Body of pancreas (tissue), 4 donors: ENCODE measurements at places on chromosomes 6 and 20. TPM values are rescaled to one million over a fixed set of nuclear protein-coding genes. Genes with fewer than 3 reads are reported as not detected.

Gene KIF25
- not detected for total RNA-seq

Gene DEF6
- 10.2 TPM for total RNA-seq

Gene UNC93A
- not detected for total RNA-seq

GRCh38 chr20:37390503-37390890 lies 44.6 kb downstream of the SRC start:
- no peak overlapping the region for H3K27ac ChIP-seq
- H3K4me1 ChIP-seq = no peaks in the 10 kb centered on the region
- H3K27me3 ChIP-seq = no peaks in the 10 kb centered on the region
- no peak for DNase-seq
- no peak overlapping the region for H3K4me3 ChIP-seq

DNA sequence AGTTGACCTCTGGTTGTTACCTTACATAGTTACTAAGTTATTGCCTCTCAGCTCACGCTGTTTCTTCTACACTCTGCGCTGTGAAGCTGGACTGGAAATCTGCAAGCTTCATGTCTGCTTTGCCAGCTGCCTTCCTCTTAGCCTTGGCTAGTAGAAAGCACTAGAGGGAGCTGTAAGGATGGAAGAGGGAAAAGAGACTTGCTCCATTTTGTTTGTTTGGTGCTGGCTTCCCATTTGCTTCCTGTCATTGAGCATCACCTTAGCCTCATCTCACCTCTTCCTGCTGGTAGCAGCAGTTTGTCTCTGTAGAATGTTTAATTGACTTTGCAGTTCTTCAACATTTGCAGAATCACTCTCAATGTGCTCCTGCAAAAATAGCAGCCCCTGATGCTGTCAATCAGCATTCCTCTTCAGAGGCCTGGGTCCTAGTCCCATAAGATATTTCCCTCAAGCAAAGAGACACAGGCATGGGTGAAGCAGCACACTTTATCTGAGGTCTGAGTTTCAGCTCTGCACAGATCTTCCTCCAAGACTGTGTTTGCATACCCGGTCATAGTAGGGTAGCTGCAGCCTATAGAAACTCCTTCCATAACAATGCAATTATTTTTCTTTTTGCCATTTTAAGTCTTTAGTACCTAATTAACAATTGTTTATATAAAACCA lies 302.2 kb upstream of the EPHA7 start:
- no peaks in the 10 kb centered on the region for H3K36me3 ChIP-seq
- H3K27me3 ChIP-seq = no peaks in the 10 kb centered on the region
- no peaks in the 10 kb centered on the region for H3K4me1 ChIP-seq
- DNase-seq = no peak
- H3K27ac ChIP-seq = no peak overlapping the region
- no peak overlapping the region for H3K4me3 ChIP-seq

DNA sequence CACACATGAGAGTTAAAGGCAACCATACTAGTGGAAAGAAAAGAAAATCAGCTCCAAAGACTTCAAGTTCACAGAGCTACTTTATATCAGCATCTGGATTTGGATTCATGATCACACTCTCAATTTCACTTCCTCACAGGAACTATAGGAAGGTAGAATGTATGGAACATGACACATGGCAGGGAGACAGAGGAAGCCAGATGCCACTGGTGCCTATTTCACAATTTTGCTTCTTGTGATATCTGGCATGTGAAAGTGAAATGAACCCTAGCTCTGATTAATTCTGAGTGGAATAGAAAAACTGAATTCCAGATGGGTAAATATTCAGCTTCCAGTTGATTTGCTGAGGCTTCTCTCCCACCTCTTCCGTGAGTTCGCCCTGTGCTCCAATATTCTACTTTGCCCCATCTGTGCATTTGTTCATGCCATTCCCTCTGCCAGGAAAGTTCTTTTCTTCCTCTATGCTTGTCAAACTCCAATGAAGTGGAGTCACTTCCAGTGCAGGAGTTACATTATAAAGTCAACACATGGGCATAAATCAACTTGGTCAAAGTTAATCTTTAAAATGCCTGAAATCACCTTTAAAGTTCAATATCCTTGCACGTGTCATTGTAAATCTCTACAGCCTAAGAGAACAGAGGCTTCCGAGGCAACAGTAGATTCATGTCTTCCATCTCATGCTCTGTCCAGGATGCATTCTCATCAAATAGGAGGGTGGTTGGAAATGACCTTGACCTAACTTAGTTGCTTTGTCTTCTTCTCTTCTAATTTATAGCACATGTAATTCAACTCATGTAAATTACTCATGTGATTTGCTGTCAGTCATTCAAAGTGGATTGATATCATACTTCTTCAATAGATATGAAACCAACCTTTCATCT lies 275.3 kb downstream of the HIVEP2 start:
- no peak for DNase-seq
- H3K4me1 ChIP-seq = peaks cover 3% of the 10 kb centered on the region
- no peaks in the 10 kb centered on the region for H3K27me3 ChIP-seq
- H3K27ac ChIP-seq = no peak overlapping the region
- H3K4me3 ChIP-seq = no peak overlapping the region

DNA sequence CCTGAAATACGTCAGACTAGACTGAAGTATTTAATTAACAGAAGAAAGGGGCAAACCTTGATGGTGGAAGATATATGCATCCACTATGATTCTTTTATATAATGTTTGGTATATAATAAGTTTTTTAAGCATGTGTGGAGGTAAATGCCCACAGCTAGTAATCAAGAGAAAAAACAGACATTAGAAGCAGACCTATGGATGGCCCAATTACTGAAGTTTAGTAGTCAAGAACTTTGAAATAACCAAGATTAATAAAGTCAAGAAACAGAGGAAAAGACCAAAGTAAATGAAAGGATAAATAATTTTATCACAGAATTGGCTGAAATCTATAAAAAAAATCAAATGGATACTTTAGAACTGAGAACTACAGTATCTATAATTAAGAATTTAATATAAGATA lies 15.3 kb downstream of the TTI1 start:
- peaks cover 2% of the 10 kb centered on the region for H3K4me1 ChIP-seq
- H3K27me3 ChIP-seq = no peaks in the 10 kb centered on the region
- peaks cover 7% of the 10 kb centered on the region for H3K36me3 ChIP-seq
- no peak overlapping the region for H3K4me3 ChIP-seq

GRCh38 chr6:108748959-108749358 lies 99.3 kb upstream of the ARMC2 start:
- no peak overlapping the region for H3K4me3 ChIP-seq
- no peak overlapping the region for H3K27ac ChIP-seq
- peaks cover 66% of the 10 kb centered on the region for H3K4me1 ChIP-seq
- no peak for DNase-seq
- no peaks in the 10 kb centered on the region for H3K27me3 ChIP-seq

GRCh38 chr6:157995458-157995857 lies 13.8 kb downstream of the SYNJ2 start:
- no peak for DNase-seq
- no peak overlapping the region for H3K4me3 ChIP-seq
- H3K36me3 ChIP-seq = no peaks in the 10 kb centered on the region
- H3K27me3 ChIP-seq = no peaks in the 10 kb centered on the region

DNA sequence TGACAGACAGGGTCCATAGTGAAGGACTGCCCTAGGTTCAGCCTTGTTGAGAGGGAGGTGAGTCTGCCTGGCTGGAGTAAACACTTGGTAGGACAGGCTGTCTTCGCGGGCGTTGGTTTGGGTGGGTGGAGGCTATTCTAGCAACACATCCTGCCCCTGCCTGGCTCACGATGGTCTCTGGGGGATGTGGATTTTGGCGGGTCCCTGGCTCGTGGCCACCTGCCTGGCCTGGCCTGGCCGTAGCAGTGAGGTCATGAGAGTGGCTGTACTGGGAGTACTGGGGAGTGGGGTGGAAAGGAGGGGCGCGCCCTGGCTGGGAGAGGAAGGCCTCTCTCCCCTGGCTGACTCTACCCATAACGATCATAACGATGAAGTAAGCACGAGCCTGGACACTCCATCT lies 30.2 kb upstream of the MRPS18A start:
- no peaks in the 10 kb centered on the region for H3K36me3 ChIP-seq
- no peaks in the 10 kb centered on the region for H3K4me1 ChIP-seq
- H3K4me3 ChIP-seq = no peak overlapping the region
- H3K27me3 ChIP-seq = no peaks in the 10 kb centered on the region
- DNase-seq = no peak
